ENCODE measurements at places on chromosomes 7 and 10.

GRCh38 chr10:51952056-51952455 lies 252.7 kb upstream of the CSTF2T start:
- peak; percentile 26 for DNase-seq

GRCh38 chr7:157898261-157898660 lies 561.5 kb downstream of the DNAJB6 start:
- no peak for DNase-seq

DNA sequence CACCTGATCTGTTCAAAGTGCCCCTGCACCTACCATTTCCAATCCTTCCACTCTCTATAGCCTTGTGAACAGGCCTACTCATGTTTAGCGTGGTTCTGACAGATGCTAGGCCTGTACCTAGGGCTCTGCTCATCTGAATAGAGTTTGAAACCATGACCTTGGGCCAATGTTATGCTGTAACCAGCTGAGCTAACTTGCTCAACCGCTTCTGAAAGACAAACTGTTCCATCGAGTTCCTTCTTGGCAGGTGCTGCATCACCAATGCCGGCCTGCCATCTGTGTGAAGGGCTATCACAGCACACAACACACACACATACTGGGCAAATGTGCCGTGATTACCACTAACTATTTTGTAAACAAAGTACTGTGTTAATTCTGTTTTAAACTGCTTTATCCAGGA lies 419.0 kb upstream of the GALNT17 start:
- no peak for DNase-seq

DNA sequence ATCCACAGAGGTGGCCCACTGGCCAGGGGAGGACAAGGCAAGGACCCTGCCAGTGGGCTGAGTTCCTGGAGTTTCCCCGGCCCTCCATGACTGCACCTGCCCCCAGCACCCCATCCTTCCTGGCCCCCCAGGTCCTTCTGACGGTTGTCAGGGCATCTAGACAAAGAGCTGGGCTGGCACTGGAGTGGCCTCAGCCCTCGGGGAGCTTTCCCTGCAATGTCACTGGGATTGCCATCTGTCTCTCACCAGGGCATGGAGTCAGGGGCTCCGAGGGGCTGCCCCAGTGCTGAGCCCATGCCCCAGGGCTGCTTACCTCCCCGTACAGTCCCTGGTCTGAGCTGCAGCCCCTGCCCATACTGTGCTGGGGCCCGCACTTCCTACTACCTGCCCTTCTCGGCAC lies 446.5 kb upstream of the MKI67 start:
- DNase-seq, result no peak

- DNase-seq, result no peak
Observed at GRCh38 chr7:86937363-86937878, 122.0 kb downstream of the ELAPOR2 start.

DNA sequence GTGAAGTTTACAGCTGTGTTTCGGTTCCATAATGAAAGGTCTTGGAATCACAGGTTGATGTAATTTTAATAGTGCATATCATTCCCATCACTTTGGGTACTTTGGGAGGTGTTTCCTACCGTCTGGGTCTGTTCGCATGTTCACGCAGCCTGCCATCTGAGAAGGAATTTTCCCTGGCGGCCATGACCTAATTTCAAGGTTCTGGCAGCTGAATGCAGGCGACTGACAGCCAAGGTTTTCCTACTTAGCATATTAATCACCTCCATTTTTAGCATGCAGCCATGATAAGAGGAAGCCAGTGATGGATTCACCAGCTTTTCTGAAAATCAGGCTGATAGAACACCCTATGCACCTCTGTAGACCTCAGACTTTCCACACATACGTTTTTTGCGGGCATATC lies 319.1 kb upstream of the TMEM229A start:
- DNase-seq, result no peak

DNA sequence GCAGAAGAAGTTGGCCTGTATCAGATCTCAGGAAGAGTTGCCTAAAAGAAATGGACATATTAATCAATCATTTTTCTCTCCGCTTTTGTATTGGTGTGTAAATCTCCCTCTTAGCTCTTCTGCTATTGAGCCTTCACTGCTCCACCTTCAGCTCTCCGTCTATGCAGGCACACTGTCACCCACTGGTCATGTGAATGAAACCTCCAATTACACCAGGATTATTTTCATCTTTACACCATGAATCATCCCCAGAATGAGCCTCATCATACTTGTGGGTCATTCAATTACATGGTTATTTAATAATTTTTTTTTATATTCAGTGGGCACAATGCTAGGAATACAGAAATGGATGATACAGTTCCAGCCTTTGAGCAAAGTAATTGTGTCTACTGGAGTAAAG lies 92.6 kb downstream of the LRRC4 start:
- no peak for DNase-seq

GRCh38 chr7:155268921-155269650 lies 28.6 kb upstream of the INSIG1 start:
- no peak for DNase-seq

DNA sequence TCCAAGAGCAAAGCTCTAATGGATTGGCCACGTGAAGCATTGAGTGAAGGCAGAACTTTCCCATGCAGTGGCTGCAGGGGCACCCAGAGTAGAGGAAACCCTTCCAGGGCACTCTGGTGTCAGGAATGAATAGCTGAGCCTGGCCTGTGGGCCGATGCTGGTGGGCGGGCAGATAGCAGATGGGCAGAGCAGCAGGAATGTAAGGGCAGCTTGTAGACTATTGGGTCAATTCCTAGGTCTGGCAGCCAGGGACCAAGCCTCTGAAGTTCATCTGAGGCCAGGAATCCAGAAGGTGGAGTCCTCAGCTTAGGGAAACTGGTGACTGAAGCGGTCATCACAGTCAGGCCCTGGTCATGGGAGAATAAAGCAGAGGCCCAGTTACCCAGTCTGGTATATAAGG lies 115.4 kb downstream of the TMEM178B start:
- no peak for DNase-seq

- DNase-seq, result no peak
Observed at GRCh38 chr7:107622429-107622828, 38.2 kb upstream of the SLC26A4 start.

GRCh38 chr10:131090761-131091661 lies 220.5 kb downstream of the TCERG1L start:
- DNase-seq, result no peak

DNA sequence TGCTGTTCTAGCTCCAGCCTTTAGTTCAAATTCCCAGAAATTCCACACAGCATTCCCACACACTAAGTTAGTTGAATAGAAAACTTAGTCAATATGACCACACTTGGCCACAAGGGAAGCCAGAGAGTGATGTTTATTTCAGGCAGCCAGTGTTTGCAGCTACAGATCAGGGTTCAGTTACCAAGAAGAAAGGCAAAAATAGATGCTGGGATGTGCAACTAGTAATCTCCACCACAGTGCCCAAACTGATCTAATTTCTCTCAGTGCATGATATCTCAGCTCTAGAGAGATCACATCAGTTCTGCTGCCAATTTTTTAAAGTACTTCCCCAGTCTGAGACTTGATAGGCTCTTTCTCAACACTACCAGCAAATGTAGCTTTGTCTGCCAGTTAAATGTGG lies 17.6 kb downstream of the SLF2 start:
- no peak for DNase-seq

DNA sequence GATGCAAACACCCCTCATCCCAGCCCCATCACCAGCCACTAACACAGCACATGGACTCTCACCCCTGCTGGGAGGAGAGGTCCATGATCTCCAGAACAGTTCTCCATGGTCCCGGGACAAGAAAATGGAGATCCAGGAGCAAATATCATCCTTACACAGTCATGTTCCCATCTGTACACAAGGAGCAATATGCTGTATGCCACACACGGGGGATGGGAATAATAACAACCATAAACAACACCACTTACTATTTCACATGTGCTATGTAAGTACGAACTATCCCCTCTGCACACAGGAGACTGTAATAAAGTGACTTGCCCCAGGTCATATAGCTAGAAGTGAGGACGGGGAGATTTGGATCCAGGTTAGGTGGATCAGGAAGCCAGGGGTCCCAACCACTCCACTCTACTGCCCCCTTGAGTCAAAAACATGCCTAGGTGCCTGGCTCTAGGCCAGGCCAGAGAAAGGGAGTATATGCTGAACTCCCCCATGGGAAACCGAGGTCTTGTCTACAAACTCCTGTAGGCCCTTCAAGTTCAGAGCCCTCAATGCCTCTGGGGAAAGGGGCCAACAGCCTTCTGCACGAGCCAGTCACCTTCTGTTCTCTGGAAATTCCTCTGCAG lies 34.1 kb downstream of the LRRC20 start:
- no peak for DNase-seq

DNA sequence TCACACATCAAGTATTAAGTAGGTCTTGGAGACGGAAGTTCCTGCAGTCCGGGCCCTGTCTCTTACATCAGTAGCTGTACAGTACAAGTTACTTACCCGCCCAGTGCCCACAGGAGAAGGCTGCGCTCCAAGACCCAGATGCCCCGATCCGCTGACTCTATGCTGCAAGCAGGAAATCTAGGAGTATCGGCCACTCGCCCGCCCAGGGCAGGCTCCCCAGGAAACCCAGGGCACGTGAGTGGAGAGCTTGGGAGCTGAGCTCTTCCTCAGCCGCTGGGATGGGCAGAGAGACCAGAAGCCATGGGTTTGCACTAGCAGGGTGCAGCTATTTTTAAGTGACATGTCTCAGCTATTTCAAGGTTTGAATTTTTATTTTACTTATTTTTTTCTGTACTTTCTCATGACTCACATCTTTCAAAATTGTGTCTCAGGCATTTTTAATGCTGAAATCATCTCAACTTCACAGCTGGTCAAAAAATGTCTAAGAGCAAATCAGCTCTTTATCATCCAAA lies 1.9 kb upstream of the GPER1 start:
- DNase-seq, result no peak

- no peak for DNase-seq
Observed at GRCh38 chr7:22587322-22587721, 87.3 kb upstream of the STEAP1B start.

- no peak for DNase-seq
Observed at GRCh38 chr10:37855636-37856035, 1.8 kb downstream of the ZNF248 start.

DNA sequence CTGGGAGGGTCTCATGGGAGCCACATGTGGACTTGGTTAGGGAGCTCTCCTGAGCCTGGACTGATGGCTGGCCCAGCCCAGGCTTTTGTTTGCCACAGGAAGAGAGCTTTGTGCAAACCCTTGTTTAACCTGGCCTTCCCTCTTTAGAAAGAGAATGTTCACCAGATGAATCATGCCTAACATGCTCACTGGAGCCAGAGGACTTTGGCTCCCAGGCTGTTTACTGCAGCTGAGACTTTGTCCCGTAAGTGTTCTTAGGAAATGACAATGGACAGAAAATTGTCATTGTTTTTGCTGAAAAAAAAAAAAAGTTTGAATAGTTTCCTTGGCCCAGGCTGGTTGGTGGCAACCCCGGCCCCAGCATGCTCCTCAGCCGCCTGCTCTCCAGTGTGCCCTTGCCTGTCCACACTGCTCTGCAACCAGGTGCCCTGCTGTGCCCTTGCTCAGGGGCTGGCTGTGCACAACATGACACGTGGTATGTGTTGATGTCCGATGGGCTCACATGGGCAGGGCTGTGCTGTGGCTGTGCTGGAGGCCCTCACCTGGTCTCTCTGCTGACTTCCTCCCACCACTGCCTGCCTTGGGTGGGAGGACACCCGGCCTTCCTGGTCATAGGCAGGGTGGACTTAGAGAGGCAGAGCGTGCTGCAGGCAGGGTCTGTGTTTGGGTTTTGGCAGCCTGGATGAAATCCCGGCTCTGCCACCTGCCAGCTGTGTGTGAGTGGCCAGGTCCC lies 215.3 kb upstream of the ZNF32 start:
- no peak for DNase-seq

DNA sequence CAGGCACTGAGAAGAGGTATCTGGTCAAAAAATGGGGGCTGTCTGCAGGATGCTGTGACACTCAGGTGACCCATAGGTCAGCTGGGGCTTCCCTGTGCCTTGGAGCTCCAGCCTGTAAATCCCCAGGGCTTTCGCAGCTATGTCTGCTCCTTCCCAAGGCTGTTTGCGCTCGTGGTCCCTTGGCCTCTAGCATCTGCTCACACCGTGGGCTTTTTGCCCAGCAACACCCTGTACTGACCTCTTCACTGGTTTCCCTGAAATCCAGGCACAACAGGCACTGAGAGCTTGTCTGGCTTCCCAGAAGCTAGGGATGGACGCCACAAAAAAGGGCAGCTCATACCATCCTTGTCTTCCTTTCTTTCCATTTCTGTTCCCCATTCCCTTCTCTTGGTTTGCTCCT lies 280.3 kb upstream of the HABP2 start:
- DNase-seq, result no peak

DNA sequence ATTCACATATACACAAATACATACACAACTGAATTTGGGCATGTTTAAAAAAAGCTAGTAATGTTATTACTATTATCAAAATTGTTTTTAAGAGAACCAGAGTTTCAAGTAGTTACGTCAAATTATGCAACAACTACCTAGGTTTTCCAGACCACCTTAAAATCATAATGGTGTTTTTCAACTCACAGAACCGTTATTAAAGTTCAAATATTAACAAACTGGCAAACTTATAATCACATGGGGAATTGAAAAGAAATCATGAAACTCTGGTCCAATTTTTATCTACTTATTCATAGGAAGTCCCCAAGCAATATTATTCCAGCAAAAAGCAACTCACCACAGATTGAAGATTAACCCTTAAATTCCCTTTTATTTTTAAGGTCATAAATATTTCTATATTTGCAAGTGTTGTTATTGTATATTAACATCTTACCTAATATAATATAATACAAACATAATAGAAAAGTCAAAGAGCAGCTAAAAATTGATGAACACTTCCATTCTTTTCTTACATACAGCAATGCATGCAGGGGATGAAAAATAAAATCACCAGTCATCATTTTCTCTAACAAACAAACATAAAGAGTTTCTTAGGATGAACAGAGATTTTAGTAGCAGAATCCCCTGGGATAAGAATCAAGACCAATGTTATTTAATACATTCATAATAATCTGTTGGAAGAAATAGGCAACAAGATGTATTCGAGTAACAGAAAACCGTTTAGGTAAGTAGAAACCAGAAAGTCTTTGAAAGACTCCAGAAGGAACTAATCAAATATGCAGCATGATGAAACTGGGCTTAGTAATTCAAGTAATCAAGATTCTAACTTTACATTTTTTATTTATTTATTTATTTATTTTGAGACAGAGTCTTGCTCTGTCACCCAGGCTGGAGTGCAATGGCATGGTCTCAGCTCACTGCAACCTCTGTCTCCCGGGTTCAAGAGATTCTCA lies 391.1 kb downstream of the PARD3 start:
- no peak for DNase-seq

DNA sequence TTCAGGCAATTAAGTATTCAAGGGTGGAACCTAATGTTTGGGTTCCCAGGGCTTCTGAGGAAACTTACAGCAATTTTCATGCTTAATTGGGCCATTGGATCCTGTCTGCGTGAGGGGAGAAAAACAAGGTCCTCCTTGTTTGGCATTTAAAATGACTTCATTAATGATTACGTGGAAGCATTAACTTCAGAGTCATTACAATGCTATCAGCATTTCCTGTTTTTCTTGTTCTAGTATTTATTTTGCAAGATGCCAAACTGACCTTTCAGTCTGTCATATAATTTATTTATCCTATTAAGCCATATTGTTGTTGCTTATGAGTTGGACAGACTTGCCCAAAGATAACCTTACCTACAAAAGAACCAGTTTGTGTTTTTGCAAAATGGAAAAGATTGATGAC lies 324.1 kb upstream of the LRRN3 start:
- no peak for DNase-seq

GRCh38 chr7:83150310-83150709 lies 12.4 kb downstream of the PCLO start:
- no peak for DNase-seq
